ENCODE measurements at places on chromosomes 5 and 9. TPM values are rescaled to one million over a fixed set of nuclear protein-coding genes. Genes with fewer than 3 reads are reported as not detected.

Gene CEP72
- 10.5 TPM for total RNA-seq

DNA sequence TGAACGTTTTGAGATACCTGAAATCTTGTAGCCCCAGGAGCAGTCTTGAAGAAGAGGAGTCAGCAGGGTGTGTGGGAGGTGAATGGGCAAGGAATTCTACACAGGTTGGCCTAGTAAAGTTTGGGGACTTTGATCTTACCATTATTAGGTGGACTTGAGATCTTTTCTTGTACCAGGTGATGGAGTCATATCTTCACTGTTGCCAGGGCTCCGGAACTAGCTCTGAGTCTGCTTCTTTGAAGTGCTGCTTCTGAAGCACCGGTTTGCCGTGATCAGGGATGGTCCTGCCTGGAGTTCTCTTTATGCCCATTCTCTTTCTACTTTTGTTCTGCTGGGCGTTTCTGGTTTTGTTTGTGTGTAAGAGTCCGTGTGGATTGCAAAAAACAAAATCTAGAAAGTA is 27.4 kb downstream of the RCL1 start:
- no peaks in the 10 kb centered on the region for H3K4me1 ChIP-seq
- H3K4me3 ChIP-seq: no peak overlapping the region
- no peaks in the 10 kb centered on the region for H3K36me3 ChIP-seq
- no peaks in the 10 kb centered on the region for H3K27me3 ChIP-seq
- DNase-seq: no peak
- no peak overlapping the region for H3K27ac ChIP-seq

GRCh38 chr9:103902263-103902662 is 191.8 kb upstream of the SMC2 start:
- H3K27me3 ChIP-seq: no peaks in the 10 kb centered on the region
- H3K27ac ChIP-seq: no peak overlapping the region
- DNase-seq: no peak

DNA sequence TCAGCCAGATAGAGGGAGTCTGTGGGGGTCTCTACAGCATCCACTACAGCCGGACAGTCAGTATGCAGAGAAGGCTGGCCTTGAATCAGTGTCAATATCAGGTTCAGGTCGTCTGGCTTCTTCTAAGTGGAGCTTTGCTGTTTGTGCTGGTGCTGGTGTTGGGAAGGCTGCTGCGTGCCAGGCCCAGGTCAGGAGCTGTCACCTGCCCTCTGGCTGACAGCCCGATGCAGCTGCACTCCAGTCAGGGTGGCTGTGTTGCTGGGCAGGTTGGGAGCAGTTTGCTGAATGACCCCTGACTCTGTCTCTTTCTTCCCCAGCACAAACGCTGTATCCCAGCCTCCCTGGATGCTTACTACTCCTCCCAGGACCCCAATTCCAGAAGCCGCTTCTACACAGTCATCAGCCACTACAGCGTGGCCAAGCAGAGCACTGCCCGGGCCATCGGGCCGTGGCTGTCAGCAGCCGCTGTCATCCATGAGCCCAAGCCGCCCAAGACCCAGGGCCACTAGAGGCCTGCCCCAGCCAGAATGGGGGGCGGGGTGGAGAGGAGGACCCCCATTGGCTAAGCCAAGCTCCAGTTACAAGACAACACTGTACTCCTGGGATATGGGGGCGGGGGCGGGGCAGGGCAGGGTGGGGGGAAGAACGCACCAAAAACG is 61.6 kb downstream of the NSG2 start:
- DNase-seq: no peak
- H3K4me3 ChIP-seq: no peak overlapping the region
- H3K36me3 ChIP-seq: no peaks in the 10 kb centered on the region
- H3K4me1 ChIP-seq: no peaks in the 10 kb centered on the region
- no peak overlapping the region for H3K27ac ChIP-seq
- no peaks in the 10 kb centered on the region for H3K27me3 ChIP-seq

DNA sequence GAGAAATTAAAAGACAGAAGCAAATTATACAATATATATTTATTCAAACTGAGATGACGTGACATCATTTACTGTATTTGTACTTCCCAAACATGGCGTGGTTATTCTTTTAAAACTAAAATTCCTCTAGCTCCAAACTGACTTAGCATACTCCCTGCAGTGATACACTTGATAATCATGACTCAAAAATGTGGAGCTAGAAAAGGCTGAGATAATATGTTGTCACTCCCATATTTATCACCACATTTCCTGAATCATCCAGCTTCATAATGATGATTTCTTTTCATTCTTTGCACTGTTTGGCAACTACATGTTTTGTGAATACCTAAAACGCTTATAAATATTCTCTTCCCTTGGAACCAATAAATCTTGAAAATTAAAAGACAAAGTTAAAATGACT is 341.0 kb downstream of the EBF1 start:
- H3K27me3 ChIP-seq: no peaks in the 10 kb centered on the region
- no peaks in the 10 kb centered on the region for H3K36me3 ChIP-seq
- H3K4me1 ChIP-seq: no peaks in the 10 kb centered on the region
- no peak overlapping the region for H3K4me3 ChIP-seq

- no peak overlapping the region for H3K27ac ChIP-seq
- no peak overlapping the region for H3K4me3 ChIP-seq
- DNase-seq: no peak
These were observed 100.5 kb downstream of the PALM2AKAP2 start for GRCh38 chr9:109880276-109881169.

Gene NEURL1B
- 9.9 TPM for total RNA-seq

GRCh38 chr9:38649731-38650363 is 29.5 kb upstream of the ANKRD18A start:
- no peaks in the 10 kb centered on the region for H3K27me3 ChIP-seq
- no peaks in the 10 kb centered on the region for H3K4me1 ChIP-seq
- H3K27ac ChIP-seq: no peak overlapping the region
- H3K36me3 ChIP-seq: no peaks in the 10 kb centered on the region

DNA sequence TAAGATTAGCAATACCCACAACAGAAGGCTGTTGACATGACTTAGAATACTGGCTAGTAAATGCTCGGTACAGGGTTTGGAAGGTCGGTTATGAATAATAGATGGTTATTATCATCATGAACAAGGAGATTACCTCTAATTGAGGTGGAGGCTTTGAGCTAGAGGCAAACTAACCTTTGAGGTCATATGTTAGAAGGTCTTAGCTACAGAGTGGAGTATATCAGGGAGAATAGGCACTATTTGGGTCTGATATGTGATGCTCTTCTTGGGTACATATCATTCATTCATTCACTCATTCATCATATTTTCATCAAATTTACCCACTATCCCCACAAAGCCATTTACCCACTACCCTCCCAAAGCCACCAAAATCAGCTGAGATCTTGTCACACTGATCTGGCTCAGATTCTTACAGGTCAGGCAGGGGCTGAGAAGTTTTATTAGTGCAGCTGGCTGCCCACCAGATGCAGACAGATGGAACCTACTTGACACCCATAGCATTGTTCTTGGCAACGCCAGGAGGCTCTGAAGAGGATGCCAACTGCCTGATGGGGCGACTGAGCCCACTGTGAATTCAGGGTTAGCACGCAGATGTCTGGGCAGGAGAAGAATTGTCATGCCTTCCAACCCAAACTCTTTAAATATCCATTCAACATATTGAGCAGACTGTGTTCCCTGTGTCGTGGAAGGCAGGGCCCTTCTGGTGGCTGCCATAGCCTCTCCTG is 90.2 kb upstream of the SH3PXD2B start:
- no peak overlapping the region for H3K27ac ChIP-seq
- DNase-seq: no peak
- H3K4me3 ChIP-seq: no peak overlapping the region

Gene PCDHA2
- total RNA-seq: 0.33 TPM

Gene RNF183
- total RNA-seq: 0.98 TPM

GRCh38 chr5:176956756-176957155 is 49.8 kb downstream of the UIMC1 start:
- no peak for DNase-seq
- H3K4me1 ChIP-seq: no peaks in the 10 kb centered on the region
- no peaks in the 10 kb centered on the region for H3K36me3 ChIP-seq

Gene ZMAT2
- 52.2 TPM for total RNA-seq

DNA sequence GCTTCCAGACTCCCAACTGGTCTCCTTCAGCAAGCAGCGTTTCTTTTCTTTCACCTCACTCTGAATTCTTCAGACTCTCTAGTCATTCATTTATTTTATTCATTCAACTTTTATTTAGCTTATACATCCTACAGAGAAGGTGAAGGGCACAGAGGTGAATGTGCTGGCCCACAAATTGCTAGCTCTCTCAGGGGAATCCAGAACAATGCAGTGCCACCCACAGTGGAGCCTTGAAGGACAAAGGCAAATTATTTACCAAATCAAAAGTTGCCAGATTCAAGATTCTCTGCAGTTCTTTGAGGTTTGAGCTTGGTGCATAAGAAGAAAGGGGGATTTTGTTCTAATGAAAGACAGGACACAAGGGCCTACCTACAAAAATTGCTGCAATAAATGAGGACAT is 29.7 kb downstream of the GRIA1 start:
- DNase-seq: no peak
- H3K4me1 ChIP-seq: no peaks in the 10 kb centered on the region
- H3K27me3 ChIP-seq: no peaks in the 10 kb centered on the region
- H3K27ac ChIP-seq: no peak overlapping the region
- H3K4me3 ChIP-seq: no peak overlapping the region

Gene CTXN3
- not detected for total RNA-seq

DNA sequence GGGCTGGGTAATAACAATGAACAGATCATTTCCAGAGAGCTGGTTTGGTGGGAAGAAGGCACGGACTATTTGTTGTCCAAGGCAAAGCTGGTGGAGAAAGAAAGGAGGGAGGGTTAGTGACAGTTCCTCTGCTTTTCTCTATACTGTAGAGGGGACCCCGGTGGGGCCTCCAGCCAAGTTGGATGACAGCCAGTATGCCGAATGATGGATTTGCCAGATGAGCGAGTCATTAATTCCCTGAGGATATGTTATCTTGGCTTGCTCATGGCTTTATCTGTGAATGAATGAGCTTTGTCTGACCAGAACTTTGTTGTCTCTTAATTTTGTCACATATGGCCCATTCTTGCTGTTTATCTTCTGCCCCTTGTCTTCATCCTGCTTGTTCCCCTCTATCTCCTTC is 158.6 kb upstream of the GLRA1 start:
- no peak overlapping the region for H3K27ac ChIP-seq
- no peaks in the 10 kb centered on the region for H3K36me3 ChIP-seq
- no peaks in the 10 kb centered on the region for H3K4me1 ChIP-seq
- no peaks in the 10 kb centered on the region for H3K27me3 ChIP-seq
- no peak for DNase-seq
- H3K4me3 ChIP-seq: no peak overlapping the region

Gene MARCHF11
- not detected for total RNA-seq

DNA sequence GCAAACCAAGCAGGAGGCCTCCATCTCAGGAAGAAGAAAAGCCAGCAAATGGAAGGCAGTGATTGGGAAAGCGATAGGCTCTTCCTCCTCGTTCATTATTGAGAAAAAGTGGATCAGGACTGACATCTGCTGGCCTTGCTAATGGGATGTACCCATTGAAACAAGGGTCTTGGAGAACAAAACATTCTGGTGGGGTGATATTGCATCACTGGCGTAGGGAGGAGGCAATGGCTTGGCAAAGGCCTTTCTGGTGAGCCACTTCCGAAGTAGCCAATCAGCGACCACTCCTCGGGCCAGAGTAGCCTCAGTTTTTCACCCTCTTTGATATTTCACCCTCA is 86.7 kb upstream of the NFIB start:
- no peaks in the 10 kb centered on the region for H3K27me3 ChIP-seq
- H3K4me3 ChIP-seq: peak overlapping the region; percentile 23
- H3K27ac ChIP-seq: no peak overlapping the region
- no peaks in the 10 kb centered on the region for H3K36me3 ChIP-seq

- H3K4me3 ChIP-seq: no peak overlapping the region
- DNase-seq: no peak
- no peaks in the 10 kb centered on the region for H3K27me3 ChIP-seq
These were observed 19.9 kb downstream of the RXRA start for GRCh38 chr9:134346151-134346550.

Gene PCDHB4
- 9.2 TPM for total RNA-seq

- no peaks in the 10 kb centered on the region for H3K27me3 ChIP-seq
- DNase-seq: no peak
- H3K27ac ChIP-seq: no peak overlapping the region
- H3K4me1 ChIP-seq: no peaks in the 10 kb centered on the region
These were observed 354.1 kb downstream of the PLK2 start for GRCh38 chr5:58105836-58106235.
